ENCODE measurements at places on chromosomes 2 and 18. TPM values are rescaled to one million over a fixed set of nuclear protein-coding genes. Genes with fewer than 3 reads are reported as not detected.

MLPH gene
- 50.9 TPM for total RNA-seq

SLC20A1 gene
- total RNA-seq = 94.7 TPM

TSN gene
- 49.1 TPM for total RNA-seq

TUBA4B gene
- total RNA-seq = not detected

SAG gene
- total RNA-seq = not detected

NEB gene
- 1.2 TPM for total RNA-seq

FRZB gene
- 0.23 TPM for total RNA-seq

KLHL30 gene
- total RNA-seq = under 0.01 TPM

LRRTM4 gene
- not detected for total RNA-seq

ATP8B1 gene
- total RNA-seq = 9.5 TPM

ANKAR gene
- total RNA-seq = 5.0 TPM

DSEL gene
- total RNA-seq = 33.4 TPM

RAB27B gene
- total RNA-seq = 40.1 TPM

CFAP65 gene
- not detected for total RNA-seq

GRHL1 gene
- total RNA-seq = 0.59 TPM

PLCD4 gene
- 0.59 TPM for total RNA-seq

PHOSPHO2 gene
- total RNA-seq = 1.8 TPM

MAP3K19 gene
- not detected for total RNA-seq

PDCD1 gene
- not detected for total RNA-seq

GTF2A1L gene
- 1.5 TPM for total RNA-seq

HRH4 gene
- total RNA-seq = 0.05 TPM

CDKL4 gene
- 3.3 TPM for total RNA-seq

PKDCC gene
- total RNA-seq = 30.3 TPM

CFAP53 gene
- 0.14 TPM for total RNA-seq

GAD1 gene
- not detected for total RNA-seq

RPRM gene
- total RNA-seq = not detected
